ENCODE measurements at places on chromosomes 1 and 21.

GRCh38 chr1:4132352-4133296, 232.6 kb upstream of the C1orf174 start:
- DNase-seq: no peak

DNA sequence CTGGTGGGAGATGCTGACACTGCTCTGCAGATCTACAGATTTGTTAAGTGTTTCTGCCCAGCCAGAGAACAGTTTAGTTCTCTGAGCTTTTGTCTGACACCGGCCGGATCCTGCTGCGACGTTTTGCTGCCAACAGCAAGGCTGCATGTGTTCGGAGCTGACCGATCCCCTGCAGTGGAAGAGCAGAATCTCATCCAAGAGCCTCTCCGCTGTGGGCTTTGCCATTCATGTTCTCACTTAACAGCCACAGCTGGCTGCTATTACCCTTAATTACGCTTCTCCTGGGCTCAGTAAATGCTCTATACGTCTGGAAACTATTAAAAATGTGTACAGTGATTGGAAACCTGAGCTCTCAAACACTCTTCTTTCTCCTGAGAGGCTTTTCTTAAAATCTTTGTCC, 105.3 kb downstream of the BCAR3 start:
- DNase-seq: no peak

- no peak for DNase-seq
Measured at GRCh38 chr1:32184650-32185049, 5.2 kb downstream of the TXLNA start.

- DNase-seq: no peak
Measured at GRCh38 chr1:189275796-189276195, 1201.9 kb downstream of the BRINP3 start.

DNA sequence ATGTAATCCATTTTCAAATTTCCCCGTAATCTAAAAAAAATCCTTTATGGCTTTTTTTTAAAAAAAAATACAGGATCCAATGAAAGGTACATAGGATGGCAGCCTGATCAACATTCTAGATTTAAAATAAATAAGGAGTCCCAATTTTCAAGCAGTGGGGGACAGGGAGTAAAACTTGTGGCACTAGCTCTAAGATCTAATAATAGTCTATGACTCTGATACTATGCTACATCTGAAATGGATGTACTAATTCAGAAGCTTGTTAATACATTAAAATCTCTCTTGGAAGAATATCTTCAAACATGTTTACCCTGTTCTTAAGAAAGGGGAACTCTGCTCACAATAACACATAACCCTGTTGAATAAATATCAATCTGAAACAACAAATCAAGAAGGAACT, 8.5 kb downstream of the DIPK1A start:
- DNase-seq: no peak

DNA sequence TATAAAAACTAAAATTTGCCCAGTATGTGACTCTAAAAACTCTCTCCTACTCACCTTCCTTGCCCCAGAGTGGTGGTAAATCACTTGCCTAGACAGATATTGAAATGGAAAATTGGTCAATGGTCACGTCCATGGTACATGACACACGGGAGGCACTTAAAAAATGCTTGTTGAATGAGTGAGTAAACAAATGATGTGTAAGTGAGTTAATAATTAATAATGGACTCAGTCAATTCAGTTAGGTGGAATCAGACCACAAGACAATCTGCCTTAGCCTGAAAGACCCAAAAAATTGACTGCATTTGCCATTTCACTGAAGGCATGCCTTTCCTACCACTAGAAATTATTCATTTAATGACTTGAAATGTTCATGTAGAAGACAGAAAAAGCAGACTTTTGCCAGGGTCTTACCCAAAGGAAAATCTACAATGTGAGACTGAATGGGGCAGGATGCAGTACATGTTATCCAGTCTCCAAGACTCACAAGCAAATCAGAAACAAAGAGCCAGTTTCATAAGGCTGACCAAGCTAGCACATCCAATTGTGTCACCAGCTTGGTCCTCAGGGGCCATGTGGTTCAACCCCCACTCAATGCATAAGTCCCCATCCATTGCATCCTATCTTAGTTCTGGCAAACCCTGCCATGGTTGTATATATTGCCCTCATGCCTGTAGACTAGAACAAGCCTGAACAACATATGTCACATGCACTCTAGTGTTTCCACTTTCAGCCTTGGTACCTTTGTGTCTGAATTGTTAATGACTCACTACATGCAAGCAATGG, 73.6 kb downstream of the TBX15 start:
- DNase-seq: no peak
